Stimulated activated CD8-positive, alpha-beta memory T cell treated with anti-CD3 and anti-CD28 coated beads, Interleukin-7, amount 100 ng/mL, for 24 hours (primary cell): ENCODE measurements at places on chromosomes 2 and 18.

DNA sequence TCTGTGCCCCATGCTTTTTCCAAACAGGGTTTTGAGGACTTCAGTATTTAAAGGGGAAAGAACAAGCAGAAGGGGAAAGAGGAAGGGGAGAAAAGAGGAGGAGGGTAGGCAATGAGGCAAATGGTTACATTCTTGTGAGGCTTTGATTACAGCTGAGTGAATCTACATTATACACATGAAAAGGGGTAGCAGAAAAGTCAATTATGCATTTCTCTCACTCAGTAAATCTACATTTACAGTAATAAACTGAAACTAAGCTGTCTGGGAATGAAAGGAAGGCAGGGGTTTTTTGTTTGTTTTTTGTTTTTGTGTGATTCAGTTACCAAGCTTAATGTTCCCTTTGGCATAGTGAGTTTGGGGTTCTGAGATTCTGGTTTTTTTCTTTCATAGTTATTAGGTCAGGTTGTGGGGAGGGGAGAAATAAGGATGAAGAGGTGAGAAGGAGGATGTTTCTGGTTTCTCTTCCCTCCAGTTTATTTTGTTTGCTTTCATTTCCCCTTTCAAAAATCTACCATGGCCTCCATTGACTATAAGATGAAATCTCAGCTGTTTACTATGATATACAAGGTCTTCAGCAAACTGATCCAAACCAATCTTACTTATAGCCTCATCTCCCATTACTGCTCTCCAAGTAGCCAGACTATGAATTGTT is 18.7 kb downstream of the C18orf63 start:
- DNase-seq = no peak

GRCh38 chr2:238693337-238694093 is 154.4 kb upstream of the TWIST2 start:
- DNase-seq = no peak

DNA sequence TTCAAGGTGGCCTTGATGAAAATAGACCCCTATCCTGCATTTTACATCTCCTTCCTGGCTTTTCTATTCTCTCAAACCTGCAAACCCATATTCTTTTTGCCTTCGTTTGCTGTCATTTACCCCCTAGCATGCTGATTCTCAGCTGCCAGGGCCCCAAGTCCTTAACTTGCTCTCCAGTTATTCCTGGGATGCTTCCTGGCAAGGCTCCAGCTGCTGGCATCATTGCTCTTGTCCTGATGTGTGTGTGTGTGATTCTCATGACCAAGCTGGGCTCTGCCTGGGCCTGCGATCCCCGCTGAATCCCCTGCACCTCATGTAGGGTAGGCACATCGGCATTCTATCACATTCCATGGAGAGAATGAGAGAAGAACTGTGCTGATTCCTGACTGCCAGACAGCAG is 11.9 kb downstream of the NPAS2 start:
- no peak for DNase-seq

GRCh38 chr2:200345975-200346374 is 39.5 kb downstream of the SPATS2L start:
- DNase-seq = no peak

DNA sequence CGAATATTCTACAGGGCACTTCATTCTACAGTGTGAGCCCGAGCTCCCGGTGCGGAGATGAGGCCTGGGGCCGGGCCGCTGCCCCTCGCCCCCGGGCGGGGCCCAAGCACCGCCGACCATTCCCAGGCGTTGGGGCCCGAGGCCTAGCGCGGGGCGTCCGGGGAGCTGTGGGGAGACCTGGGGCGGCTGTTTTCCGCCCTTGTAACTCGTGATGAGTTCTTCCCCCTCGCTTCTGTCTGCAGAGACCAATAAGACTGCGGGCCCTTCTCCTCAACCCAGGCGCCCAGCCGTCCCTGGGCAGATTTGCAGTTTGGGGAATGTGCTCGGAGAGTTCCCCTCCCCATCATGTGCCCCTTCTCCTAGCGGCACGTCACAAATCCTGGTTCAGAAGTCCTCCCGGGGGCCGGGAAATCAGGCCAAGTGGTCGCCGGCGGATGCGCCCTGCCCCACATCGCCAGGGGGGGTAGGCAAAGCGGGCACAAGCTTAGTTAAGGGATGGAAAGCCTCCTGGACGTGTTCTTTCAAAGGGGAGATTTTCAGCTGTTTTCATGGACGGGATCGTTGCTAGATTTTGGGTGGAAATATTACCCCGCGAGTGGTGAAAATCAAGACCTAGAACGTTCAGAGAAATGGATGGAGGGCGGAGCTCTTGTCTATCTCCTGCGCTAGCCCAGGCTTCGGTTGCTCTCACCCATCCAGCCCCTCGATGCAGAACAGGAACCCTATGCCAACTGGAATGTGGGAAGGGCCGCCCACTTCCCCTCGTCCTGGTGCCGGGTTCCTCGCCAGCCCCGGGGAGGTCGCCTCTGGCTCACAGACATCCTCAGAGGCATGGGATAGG is 18.8 kb upstream of the HAAO start:
- DNase-seq = peak; percentile 12

DNA sequence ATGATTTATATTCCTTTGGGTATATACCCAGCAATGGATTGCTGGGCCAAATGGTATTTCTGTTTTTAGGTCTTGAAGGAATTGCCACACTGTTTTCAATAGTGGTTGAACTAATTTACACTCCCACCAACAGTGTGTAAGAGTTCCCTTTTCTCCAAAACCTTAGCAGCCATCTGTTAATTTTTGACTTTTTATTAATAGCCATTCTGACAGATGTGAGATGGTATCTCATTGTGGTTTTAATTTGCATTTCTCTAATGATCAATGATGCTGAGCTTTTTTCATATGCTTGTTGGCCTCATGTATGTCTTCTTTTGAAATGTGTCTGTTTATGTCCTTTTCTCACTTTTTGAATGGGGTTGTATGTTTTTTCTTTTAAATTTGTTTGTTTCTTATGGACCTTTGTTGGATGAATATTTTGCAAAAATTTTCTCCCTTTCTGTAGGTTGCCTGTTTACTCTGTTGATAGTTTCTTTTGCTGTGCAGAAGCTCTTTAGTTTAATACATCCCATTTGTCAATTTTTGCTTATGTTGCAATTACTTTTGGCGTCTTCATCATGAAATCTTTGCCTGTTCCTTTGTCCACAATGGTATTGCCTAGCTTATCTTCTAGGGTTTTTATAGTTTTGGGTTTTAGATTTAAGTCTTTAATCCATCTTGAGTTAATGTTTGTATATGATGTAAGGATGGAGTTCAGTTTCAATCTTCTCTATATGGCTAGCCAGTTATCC is 119.7 kb upstream of the XIRP2 start:
- no peak for DNase-seq

- DNase-seq = no peak
These were observed 91.4 kb downstream of the ARL4C start for GRCh38 chr2:234405462-234405861.

GRCh38 chr2:238231251-238231793 is 8.5 kb downstream of the HES6 start:
- DNase-seq = peak; percentile 50

- no peak for DNase-seq
These were observed 1122.7 kb upstream of the PIK3C3 start for GRCh38 chr18:40832362-40832761.

DNA sequence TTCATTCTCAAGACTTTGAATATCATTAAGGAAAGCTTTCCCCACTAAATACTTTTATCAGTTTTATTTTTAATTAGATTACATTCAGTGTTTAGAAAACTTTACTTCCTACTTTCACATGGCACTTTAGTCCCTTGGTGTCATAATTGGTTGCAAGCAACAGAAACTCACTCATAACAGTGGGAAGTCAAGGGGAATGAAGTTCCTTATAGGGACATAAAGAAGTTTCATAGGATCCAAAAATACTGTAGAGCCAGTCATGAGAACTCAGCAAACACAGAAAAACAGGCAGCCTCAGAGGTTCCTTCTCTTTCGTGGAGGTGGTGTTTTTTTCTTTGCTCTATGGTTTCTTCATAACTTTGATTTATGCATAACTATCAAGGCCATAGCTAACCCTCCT is 809.0 kb downstream of the BCL11A start:
- no peak for DNase-seq
